T47D (cell line): ENCODE measurements at places on chromosomes 4 and X.
A peak's percentile ranks its signal among the peaks of the same experiment; 100 is the strongest.

DNA sequence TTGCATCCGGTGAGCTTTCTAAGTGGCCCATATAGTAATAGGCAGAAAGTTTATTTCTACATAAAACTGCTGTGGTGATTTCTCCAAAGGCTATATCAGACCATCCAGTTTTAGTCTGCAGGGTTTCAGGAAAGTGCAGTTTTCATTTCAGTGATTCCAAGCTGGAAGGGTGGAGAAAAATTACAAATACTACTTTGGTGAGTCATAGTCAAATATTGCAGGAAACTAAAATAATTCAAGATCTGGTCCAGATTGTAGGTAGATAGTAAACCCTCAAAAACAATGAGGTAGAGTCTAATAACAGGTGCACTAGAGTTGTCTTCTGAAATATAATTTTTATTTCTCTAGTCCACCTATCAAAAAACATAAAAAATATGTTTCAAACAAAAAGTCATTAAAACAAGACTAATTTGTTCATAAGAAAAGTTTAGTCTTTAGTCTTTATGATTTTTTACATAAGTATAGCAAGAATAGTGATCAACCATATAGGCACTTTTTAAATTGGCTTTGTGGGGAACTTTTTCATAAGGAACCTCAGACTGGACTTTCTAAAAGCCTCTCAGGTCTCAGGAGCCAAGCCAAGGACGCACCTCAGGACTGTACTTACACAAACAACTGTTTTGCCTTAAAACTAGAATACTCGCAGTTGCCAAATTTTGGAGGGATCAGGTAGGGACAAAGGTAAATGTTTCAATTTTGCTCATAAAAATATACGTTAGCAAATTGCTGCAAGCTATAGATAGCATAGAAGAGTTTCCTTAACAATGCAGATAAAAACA lies 101.8 kb upstream of the TLR3 start:
- DNase-seq = no peak

GRCh38 chr4:138308356-138308755 lies 66.2 kb upstream of the SLC7A11 start:
- no peak for DNase-seq

DNA sequence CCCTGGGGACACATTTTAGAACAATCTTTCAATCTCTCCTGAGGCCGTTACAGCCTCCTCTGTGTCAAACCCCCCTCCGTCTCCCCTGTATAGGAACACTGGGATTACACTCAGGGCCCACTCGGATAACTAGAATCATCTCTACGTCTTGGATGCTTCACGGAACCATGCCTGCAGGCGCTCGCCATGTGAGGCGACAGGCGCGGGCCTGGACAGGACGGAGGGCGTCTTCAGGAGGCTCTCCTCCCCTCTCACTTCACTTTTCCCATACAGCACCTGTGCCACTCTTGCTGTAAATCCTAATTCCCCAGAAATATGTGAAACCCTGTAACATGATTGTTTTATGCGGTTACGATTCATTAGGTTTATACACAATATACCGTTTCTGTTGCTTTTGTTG lies 4.0 kb upstream of the IDUA start:
- no peak for DNase-seq

DNA sequence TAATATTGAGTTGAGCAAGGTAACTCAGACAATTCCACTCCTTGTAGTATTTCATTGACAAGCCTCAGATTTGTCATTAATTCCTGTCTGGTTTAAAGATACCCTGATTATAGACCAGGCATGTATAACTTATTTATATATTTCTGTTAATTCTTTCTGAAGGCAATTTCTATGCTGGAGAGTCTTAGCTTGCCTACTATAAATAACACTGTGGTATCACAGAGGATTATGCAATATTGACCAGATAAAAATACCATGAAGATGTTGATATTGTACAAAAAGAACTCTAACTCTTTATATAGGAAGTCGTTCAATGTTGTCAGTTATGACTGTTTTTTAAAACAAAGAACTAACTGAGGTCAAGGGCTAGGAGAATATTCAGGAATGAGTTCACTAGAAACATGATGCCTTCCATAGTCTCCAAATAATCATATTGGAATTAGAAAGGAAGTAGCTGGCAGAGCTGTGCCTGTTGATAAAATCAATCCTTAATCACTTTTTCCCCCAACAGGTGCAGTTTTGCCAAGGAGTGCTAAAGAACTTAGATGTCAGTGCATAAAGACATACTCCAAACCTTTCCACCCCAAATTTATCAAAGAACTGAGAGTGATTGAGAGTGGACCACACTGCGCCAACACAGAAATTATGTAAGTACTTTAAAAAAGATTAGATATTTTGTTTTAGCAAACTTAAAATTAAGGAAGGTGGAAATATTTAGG lies 821 bp downstream of the CXCL8 start:
- DNase-seq = no peak

GRCh38 chrX:30635630-30636029 lies 17.6 kb upstream of the GK start:
- DNase-seq = no peak

DNA sequence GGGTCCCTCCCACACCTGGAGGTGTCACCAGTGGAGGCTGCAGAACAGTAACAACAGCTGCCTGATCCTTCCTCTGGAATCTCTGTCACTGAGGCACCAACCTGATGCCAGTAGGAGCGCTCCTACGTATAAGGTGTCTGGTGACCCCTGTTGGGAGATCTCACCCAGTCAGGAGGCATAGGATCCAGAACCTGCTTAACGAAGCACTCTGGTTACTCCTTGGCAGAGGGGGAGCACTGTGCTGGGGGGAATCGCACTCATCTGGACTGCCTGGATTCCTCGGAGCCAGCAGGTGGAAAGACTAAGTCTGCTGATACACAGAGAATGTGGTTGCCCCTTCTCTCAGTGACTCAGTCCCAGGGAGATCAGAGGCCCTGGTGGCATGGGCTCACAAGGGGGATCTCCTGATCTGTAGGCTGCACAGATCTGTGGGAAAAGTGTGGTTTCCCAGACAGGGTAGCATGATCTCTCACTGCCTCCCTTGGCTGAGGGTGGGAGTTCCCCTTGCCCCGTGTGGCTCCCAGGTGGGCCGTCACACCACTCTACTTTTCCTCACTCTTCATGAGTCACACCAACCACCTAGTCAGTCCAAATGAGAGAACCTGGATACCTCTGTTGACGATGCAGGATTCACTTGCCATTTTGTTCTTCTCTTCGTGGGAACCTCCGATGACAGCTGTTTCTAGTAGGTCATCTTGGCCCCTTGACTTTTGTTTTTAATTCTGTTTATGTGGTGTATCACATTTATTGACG lies 305.9 kb downstream of the IDS start:
- no peak for DNase-seq

DNA sequence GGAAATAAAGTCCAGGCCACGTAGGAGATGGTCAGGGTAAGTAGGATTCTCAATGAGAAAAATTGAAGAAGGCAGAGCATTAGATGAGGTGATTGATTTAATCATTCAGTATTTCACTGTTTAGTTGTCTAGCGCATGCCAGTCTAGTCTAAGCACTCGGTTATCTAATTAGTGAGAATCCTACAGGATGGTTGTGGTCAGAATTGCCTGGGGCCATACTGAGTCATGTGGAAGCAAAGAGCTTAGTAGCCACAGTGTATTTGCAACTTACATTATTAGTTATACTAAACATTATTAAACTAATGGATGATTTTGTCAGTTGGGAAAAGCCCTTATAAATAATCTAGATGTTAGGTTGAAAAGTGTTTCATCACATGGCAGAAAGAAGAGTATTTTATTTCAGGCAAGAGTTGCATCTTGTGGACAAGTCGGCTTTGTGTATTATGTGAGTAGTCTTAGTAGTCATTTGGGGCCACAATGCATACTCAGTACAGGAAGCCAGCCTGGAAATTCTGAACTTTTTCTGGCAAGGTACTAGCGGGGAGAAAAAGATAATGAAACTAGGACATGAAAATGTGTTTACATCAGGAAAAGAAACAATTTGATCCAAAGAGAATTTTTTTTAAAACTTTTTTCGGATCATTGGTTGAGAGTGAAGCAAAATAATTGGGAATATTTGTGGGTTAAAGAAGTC lies 31.9 kb downstream of the CPEB2 start:
- no peak for DNase-seq

- peak; percentile 45 for DNase-seq
These were observed 18.7 kb downstream of the FAM184B start for GRCh38 chr4:17762726-17763125.

- no peak for DNase-seq
These were observed 3.2 kb downstream of the SEL1L3 start for GRCh38 chr4:25859429-25860148.

GRCh38 chr4:182873726-182874125 lies 43.5 kb downstream of the DCTD start:
- no peak for DNase-seq

GRCh38 chr4:53558065-53558801 lies 33.1 kb downstream of the LNX1 start:
- DNase-seq = peak; percentile 47

GRCh38 chr4:182975806-182976205 lies 58.6 kb upstream of the DCTD start:
- no peak for DNase-seq

- DNase-seq = peak; percentile 9
These were observed 207.7 kb downstream of the RCHY1 start for GRCh38 chr4:75306506-75306905.

DNA sequence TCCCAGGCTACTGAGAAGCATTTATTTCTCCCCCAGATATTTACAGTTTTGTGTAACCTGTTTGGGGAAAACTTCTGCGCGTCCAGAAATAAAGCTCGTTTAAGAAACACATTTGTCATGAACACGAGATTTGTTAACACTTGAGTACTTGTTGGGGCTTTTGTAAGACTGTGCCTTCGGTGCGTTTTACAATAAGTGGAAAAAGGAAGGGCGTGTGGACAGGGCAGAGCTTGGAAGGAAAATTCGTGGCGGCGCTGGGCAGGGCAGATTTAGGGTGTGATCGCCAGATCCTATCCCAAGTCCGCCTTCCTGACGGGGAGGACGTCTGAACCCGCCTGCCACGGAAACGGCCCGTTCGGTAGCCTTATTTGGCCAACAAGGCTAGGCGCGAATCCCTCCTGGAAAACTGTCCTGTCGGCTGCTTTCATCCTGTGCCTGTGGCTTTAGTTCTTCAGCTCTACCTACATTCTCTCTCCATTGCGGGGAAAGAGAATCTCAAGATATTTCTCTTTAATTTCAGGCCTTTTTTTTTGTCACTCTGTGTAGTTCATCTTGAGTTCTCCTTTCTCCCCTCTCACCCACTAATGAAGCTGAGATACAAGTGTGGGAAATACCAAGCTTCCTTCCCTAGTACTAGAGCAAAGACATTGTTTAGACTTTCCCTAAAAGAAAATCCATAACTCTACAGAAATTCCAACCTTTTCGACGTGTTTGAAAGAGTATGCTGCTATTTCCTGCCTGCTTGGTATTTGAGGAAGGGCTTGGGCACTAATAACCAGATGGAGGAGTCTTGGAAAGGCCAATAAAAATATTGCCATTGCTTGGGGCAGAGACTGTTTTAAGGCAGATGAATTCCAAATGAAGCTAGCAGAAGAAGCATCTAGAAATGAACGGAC lies 982 bp downstream of the PDLIM5 start:
- peak; percentile 81 for DNase-seq

GRCh38 chr4:147571036-147571770 lies 46.0 kb upstream of the TMEM184C start:
- DNase-seq = no peak

GRCh38 chrX:150753357-150753756 lies 60.2 kb downstream of the MTMR1 start:
- DNase-seq = no peak

DNA sequence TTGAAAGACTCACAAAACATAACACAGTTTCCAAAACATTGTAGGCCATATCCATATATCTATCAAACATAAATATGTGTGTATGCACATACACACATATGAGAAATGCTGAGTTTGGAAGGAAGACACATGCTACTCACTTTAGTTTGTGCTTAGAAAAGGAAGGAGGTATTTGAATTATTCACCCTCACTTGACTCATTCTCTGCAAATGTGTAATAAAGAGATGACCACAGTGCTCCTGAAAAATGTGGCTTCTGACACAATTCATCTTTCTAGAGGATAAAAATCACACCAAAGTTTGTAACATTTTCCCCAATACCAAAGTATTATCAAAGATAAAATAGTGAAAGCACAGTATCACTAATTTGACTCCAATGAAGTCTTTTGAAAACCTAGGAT lies 950.1 kb downstream of the FAT4 start:
- DNase-seq = no peak

- peak; percentile 6 for DNase-seq
These were observed 1144.4 kb downstream of the NLGN4X start for GRCh38 chrX:5084279-5084678.

- DNase-seq = no peak
These were observed 40.7 kb upstream of the DHX15 start for GRCh38 chr4:24625091-24625490.

DNA sequence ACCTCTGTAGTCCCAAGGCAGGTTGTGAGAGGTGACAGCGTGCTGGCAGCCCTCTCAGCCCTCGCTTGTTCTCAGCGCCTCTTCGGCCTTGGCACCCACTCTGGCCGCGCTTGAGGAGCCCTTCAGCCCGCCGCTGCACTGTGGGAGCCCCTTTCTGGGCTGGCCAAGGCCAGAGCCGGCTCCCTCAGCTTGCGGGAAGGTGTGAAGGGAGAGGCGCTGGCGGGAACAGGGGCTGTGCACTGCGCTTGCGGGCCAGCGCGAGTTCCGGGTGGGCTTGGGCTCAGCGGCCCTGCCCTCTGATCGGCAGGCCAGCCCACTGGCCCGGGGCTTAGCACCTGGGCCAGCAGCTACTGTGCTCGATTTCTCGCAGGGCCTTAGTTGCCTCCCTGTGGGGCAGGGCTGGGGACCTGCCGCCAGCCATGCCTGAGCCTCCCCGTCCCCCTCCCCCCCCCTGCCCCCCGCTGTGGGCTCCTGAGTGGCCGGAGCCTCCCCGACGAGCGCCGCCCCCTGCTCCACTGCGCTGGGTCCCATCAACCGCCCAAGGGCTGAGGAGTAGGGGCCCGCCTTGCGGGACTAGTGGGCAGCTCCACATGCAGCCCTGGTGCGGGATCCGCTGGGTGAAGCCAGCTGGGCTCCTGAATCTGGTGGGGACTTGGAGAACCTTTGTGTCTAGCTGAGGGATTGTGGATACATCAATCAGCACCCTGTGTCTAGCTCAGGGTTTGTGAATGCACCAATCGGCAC lies 347.6 kb downstream of the KLHL13 start:
- DNase-seq = no peak

- DNase-seq = peak; percentile 15
These were observed 33.6 kb downstream of the PITX2 start for GRCh38 chr4:110589297-110589696.

DNA sequence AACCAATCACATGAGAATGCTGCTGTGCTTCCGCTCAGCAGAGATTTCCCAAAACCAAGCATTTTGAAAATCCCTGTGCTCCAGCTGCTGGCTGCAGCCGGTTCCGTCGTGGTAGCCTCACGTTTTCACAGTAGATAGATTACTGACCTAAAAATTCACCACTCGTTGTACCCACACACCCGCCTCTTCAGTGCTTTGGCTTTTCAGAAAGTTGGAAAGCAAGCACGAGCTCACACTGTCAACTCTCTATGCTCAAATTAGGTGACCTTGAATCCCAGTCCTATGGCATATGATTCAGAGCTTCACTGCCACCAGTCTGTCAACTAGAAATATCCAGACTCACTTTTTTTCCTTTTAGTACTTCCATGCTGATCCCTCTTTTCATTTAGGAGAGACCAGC lies 168.9 kb downstream of the DCTD start:
- no peak for DNase-seq

- no peak for DNase-seq
These were observed 595 bp downstream of the KLHL34 start for GRCh38 chrX:21657318-21658151.

- DNase-seq = no peak
These were observed 35.8 kb upstream of the TNIP3 start for GRCh38 chr4:121199742-121200561.
